C1 segment of cervical spinal cord (tissue), 14 donors: ENCODE measurements at places on chromosomes 11 and 22.

DNA sequence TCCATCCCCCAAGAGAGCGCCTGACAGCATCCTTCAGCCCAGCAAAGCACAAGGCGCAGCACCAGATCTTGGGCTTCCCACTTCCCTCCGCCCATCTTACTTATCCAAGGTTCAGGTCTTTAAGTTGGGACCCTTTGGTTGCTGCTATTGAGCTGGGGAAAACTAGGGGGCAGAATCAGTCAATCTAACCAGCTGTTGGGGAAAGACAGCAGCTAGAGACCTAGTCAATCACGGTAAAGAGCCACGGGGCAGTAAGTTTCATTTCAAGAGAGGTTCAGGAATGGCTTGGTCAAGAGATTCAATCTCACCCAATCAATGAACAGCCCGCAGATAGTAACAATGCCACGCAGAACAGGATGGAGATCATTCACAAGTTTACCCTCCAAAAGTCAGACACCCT is 1.7 kb downstream of the ABTB2 start:
- DNase-seq: no peak

DNA sequence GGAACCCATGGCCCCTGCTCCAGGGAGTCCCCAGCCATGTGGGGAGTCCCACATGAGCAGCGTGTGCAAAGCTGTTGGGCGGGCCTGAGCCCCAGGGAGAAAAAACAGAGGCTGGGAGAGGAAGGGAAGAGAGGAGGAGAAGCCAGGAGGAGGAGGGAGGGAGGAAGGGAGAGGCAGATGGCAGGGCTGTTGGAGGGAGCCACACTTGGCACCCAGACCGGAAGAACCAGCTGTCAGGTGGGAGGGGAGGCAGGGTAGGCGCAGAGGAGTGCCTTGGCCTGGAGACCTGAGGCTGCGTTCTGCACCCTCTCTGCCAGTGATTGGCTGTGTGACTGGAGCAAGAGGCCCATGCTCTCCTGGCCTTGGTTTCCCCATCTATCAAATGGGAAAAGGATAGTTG is 6.7 kb downstream of the SYNGR1 start:
- no peak for DNase-seq

DNA sequence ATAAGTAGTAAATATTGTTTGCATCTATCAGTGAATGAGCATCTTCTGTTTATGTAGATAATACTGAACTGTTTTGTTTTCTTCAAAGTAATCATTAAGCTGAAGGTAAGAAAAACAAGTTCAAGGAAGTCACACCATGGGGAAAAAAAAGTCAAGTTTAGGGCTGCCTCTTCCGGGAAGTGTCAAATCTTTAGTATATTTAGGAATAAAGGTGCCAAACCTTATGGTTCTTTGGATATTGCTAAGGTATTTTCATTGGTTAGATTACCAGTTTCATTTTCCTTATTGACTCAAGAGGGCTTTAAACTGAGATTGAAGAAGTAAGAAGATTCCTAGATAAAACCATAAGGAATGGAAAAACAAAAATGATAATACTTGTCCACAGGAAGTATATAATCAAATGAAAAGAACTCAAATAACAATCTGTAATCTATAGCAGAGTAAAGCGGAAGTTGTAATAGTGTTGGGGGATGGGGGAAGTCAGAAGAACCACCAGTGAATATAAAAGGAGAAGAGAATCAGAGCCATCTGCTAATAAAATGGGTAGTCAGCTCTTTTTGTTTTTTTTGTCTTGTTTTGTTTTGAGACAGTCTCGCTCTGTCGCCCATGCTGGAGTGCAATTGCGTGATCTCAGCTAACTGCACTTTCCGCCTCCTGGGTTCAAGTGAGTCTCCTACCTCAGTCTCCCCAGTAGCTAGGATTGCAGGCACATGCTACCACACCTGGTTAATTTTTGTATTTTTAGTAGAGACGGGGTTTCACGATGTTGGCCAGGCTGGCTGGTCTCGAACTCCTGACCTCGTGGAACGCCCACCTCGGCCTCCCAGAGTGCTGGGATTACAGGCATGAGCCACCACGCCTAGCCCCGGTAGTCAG is 2.3 kb downstream of the ATM start:
- DNase-seq: no peak

DNA sequence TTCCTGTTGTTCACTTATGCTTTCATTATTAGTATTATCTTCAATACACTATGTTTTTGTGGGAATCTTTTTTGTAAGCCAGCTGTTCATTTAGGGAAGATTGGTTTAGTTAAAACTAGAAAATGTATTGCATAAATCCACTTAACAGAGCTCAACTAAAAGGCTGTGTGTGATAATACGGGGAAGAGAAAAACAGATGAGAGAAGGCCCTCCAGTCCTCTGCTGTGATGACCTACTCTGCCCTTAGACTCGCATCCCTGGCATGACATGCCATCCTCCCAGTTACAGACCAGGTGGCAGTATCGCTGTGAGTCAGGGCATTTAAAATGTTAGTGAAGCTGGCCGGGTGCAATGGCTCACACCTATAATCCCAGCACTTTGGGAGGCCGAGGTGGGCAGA is 173.4 kb upstream of the TTC12 start:
- DNase-seq: no peak

DNA sequence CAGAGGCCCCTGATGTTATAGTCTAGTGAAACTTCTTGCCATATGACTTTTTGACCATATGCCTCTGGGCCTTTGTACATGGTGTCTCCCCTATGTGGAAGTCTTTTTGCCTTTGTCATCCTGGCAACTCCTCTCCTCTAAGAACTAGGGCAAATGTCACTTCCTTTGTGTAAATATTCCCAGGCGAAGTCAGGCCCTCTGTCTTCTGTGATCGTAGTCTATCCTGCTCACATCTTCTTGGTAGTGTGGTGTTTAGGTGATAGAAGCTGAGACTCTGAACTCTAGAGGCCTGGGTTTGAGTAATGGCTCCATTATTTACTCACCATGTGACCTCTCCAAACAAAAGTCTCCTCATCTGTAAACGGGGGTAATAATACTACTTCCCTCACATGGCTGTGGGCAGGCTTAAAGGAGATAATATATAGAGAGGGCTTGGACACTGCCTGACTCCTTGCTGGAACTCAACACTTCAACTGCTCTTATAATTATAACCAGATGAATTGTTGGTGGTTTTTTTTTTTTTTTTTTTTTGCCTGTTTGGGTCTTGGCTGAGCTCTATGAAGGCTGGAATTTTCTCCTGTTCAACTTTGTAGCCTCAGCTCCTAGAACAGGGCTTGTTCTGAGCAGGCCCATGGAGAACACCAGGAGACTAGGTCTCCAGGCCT is 43.8 kb downstream of the INSC start:
- no peak for DNase-seq

GRCh38 chr11:107733518-107733917 is 21.7 kb upstream of the SLN start:
- no peak for DNase-seq

GRCh38 chr11:109347304-109347703 is 74.7 kb upstream of the C11orf87 start:
- no peak for DNase-seq

GRCh38 chr22:49306632-49307480 is 520.8 kb downstream of the BRD1 start:
- DNase-seq: no peak

GRCh38 chr11:6307876-6308275 is 12.4 kb downstream of the CAVIN3 start:
- no peak for DNase-seq

DNA sequence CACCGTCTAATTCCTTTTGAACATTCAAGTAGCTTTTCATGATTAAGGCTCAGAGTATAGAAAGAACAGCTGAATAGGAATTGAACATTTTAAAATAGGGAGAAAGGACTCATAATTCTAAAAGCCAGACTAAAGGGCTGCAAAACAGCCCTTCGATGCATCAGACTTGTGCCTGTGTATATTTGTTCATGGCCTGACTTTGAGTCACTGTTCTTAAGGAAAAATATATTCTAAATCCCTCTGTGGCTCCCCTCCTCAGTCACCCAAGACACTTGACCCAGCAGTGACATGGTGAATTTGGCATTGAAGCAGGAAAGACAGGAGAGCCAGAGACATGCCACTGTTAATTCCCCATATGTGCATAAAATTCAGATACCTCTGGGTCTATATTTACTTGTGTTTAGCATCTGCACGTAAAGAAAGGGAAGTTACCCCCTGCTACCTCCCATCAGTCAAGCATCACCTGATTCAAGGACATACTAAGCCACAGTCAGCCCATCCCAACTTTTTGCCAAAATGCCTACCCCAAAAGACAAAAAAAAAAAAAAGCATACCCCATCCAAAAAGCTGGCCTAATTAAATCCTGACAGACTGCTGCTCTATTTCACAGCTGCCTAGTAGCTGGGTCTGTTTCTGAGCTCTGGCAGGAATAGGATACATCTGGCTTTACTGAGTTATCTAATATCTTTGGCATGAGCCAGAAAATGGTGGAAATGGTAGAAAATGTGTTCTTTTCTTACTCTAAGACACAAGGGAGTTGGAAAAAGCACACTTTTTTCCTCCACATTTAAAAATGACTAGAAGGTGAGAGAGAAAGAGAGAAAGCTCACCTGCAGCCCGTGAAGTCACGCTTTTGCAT is 93.5 kb downstream of the COMMD9 start:
- no peak for DNase-seq

DNA sequence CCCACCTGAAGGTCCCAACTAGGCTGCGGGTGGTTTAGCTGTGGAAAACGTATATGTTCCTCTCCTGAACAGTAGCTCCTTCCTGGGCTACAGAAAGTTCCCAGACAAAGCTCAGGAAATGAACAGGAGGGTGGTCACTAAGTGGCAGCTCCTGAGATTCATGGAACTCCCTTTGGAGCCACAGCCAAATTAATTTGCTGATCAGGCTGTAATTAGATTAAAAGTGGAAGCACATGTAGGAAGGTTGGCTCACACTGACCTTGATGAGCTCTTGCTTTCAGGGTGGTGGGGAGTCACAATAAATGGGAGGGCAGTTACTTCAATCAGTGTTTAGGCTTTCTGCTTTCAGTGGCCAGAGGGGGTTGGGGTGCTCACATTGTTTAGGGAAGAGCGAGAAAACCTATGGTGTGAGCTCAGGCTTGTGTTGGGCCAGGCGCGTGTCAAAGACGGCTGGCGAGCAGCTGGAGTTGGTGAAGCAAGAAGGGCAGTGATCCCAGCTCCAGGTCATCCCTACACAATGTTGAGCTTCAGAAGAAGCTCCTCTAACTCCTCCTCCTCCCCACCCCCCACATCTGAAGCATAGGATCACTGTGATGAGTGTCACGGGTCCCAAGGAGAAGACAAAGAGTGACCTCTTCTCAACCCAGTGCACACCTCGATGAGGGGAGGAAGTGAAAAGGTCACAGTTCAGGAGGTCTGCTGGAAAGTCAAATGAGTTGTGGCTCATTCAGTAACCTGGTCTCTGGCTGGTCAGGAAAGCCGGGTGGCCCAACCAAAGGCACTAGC is 42.5 kb downstream of the CLPB start:
- no peak for DNase-seq

- DNase-seq: no peak
These were observed 16.5 kb downstream of the MIF start for GRCh38 chr22:23910496-23911190.

DNA sequence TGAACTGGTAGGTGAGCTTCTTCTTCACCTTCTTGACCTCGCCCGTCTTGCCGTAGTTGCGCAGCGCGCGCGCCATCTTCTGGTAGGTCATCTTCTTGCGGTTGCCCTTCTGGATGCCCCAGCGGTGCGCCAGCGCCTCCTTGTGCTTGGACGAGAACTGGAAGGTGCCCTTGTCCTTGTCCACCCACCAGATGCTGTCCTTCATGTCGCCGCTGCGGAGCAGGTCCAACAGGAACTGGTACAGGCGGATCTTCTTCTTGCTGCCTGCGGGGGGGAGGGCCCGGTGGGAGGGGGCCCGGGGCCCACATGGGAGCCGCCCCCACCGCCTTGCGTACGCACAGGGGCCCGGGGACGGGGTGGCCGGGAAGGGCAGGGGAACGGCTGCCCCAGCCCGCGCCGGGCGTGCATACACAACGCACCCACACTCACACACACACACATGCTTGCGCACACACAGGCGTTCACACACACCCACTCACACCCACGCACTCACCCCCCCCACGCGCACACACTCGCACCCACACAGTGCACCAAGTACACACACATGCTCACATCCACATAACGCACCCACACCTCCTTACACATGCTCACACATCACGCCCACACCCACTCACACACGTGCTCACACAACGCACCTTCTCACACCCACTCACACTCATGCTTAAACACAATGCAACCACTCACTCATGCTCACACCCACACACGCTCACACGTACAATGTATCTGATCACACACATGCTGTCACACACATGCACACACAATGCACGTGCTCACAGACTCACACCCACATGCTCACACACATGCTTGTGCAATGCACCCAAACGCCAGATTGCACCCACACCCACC is 3.0 kb upstream of the MYBPC3 start:
- DNase-seq: peak; percentile 78
